ENCODE measurements at places on chromosomes 13 and 19.

DNA sequence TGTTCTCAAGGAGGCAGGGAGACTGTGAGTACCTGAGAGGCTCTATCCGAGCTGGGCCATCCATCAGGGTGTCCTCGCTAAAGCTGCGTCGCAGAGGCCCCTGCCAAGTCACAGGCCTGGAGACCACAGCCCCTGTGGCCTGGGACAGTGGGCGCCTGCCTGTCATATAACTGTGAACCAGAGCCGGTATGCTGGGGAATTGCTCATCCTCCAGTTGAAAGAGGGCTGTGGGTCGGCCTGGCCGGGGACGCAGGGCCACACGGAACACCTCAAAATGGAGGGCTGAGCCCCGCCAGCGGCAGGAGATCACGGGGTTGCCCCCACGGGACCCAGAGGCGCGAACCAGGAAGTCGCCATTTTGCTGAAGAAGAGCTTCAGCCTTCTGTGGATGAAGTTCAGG is 6.6 kb downstream of the SH2D3A start:
- DNase-seq: no peak

- DNase-seq: no peak
Observed at GRCh38 chr19:3433313-3433712, 47.0 kb downstream of the SMIM24 start.

- DNase-seq: no peak
Observed at GRCh38 chr19:30450835-30451321, 78.7 kb downstream of the ZNF536 start.

DNA sequence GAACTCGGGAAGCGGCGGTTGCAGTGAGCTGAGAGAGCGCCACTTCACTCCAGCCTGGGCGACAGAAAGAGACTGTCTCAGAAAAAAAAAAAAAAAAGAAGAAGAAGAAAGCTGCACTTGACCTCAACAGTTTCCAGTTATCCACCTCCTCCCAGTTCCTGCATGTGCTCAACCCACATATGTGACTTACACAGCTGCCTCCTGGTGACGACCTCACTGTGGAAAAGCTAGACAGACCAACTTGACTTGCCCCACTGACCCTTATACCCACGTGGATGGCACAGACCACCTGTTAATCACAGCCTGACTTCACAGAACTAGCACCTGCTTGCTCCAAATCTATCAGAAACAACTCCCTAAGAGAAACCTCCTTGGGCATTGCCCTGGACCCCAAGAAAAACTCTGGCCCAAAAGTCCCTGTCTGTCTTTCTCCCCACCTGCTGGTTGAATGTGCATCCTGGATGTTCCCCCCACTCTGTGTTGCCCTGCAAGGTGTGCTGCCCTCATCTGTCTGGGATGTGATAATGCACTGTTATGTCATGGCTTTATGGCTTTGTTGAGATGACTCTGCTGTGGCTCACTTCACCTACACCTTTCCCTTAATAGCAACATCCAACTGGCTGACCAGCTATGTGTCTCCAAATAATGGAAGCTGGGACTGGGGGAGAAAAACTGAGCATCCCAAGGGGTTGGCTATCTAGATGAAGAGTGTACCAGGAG is 2.8 kb downstream of the ZNF20 start:
- DNase-seq: no peak

- DNase-seq: no peak
Observed at GRCh38 chr13:46178821-46179220, 3.2 kb downstream of the LCP1 start.

DNA sequence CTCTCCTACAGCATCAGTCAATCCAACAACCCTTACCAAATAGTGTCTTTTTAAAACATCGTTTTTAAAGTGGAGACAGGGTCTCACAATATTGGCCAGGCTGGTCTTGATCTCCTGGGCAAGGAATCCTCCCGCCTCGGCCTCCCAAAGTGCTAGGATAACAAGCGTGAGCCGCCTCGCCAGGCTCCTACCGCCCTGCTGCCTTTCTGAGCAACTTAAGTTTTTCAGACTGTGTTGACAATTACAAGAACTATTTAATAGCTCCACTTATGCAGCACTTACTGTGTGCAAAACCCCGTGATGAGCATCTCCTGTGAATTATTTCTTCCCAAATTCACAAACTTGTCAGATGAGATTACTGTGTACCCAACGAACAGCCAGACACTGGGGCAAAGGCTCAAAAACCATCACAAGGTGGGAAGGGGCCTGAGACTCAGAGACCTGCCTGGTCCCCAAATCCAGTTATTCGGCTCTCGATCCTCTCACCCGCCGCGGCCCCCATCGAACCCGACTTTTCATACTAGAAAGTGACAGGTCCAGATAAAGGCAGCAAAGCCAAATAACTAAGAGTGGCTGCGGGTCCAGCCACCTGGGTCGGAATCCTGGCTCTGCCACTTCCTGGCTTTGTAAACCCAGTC is 581 bp downstream of the RPL18 start:
- no peak for DNase-seq

GRCh38 chr19:10863107-10863717 is 8.1 kb upstream of the CARM1 start:
- DNase-seq: no peak

- DNase-seq: no peak
Observed at GRCh38 chr19:50602935-50603334, 34.7 kb upstream of the LRRC4B start.

GRCh38 chr19:29873801-29874575 is 62.2 kb downstream of the CCNE1 start:
- DNase-seq: no peak

DNA sequence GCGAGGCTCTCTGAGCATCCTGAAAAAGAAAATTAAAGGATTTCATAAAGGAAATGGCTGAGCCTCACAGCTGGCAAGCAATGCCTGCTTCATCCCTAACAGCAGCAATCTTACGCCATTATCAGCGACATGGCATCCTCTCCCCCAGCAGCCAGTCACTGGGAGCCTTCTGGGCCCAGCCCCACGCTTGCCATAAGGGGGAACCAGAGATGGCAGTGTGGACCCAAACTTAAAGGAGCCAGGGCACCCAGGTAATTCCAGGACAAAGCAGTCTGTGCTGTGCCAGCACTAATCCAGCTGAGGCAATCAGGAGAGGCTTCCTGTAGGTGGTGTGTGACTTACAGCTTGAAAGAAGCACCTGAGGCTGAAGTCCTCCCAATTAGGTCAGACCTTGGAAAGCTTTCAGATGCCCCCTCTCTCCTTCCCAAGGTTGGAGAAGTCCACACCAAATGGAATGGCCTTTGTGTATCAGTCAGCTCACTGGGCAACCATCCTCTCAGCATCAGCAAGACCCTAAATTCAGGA is 10.3 kb downstream of the VSTM2B start:
- DNase-seq: no peak

Measured in AG09309 (cell line).